ENCODE measurements at places on chromosomes 12 and 14. TPM values are rescaled to one million over a fixed set of nuclear protein-coding genes. Genes with fewer than 3 reads are reported as not detected.
A peak's percentile ranks its signal among the peaks of the same experiment; 100 is the strongest.

DNA sequence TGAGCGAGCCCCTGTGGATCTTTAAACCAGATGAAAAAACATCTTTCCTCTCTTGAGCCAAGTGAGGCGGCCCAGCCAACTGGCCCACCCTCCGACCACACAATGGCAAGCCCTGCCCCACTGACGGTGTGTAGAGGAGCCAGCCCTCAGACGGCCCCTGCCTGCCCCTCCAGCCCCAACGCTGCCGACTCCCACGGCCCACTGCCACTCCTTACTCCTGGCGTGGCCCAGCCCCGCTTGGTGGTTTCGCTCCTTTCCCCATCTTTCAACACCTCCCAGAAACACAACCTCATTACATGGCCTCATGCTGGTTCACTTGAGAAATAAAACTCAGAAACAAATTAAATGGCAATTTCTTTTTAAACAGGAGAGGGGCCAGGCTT lies 80.6 kb upstream of the DICER1 start:
- H3K4me3 ChIP-seq = no peak overlapping the region
- H3K4me1 ChIP-seq = peaks cover 41% of the 10 kb centered on the region
- peak; percentile 46 for DNase-seq
- no peaks in the 10 kb centered on the region for H3K36me3 ChIP-seq
- no peaks in the 10 kb centered on the region for H3K27me3 ChIP-seq

DNA sequence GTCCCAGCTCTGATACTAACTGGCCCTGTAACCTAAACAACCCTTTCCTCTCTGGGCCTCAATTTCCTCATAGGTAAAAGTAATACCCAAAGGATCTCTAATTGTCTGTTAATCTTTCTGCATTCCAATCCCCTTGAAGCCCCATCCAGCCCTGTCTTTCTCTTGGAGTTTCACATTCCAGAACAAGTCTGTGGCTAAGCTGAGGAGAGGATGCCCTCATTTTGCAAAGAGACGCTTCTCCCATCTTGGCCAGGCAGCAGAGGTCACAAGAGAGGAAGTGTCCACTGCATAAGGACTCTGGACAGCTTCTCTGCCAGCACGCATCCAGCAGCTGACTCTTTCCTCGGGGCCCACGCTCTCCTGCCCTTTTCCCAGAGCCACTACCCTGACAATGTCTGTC lies 263.4 kb upstream of the FKBP4 start:
- H3K36me3 ChIP-seq = peaks cover 62% of the 10 kb centered on the region
- H3K4me1 ChIP-seq = peaks cover 44% of the 10 kb centered on the region
- H3K27me3 ChIP-seq = no peaks in the 10 kb centered on the region
- no peak overlapping the region for H3K4me3 ChIP-seq

- H3K4me1 ChIP-seq = no peaks in the 10 kb centered on the region
- no peak overlapping the region for H3K27ac ChIP-seq
- no peaks in the 10 kb centered on the region for H3K27me3 ChIP-seq
- H3K4me3 ChIP-seq = no peak overlapping the region
- no peaks in the 10 kb centered on the region for H3K36me3 ChIP-seq
Observed at GRCh38 chr12:66503746-66504145, 175.1 kb downstream of the GRIP1 start.

DNA sequence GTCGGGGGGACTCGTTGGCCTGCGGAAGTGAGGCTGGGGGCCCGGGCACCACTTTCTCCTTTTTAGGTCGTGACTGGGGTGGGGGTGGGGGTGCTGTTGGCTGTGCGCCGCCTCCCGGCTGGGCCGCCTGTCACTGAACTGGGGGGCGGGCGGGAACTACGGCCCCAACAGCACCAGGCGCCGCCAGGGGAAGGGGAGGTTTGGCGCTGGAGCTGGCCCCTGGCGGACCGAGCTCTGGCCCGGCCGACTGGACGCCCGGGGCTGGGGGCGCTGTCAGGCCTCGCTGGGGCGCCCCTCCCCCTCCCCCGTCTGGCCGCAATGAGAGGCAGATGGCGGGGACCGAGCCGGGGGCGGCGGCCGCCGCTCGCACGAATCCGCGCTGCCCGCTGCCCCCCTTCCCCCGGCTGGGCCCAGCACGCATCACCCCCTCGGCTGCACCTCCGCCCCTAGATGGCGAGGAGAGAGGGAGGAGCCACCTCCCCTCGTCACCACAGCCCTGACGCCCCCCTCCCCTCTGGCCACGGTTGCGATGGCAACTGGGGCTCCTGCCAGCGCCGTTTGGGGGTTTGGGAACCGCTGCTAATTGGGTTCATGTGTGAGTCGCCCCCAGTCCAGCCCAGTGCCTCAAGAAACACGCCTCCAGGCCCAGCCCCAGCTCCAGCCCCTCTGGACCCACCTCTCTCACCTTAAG lies 723 bp downstream of the NFATC4 start:
- peaks cover 51% of the 10 kb centered on the region for H3K27me3 ChIP-seq
- DNase-seq = peak; percentile 52
- peaks cover 9% of the 10 kb centered on the region for H3K36me3 ChIP-seq
- peak overlapping the region; percentile 70 for H3K4me3 ChIP-seq
- H3K27ac ChIP-seq = peak overlapping the region; percentile 93
- H3K4me1 ChIP-seq = peaks cover 51% of the 10 kb centered on the region

- H3K36me3 ChIP-seq = no peaks in the 10 kb centered on the region
- no peak overlapping the region for H3K4me3 ChIP-seq
- no peak overlapping the region for H3K27ac ChIP-seq
- H3K4me1 ChIP-seq = peaks cover 4% of the 10 kb centered on the region
- DNase-seq = no peak
- no peaks in the 10 kb centered on the region for H3K27me3 ChIP-seq
Observed at GRCh38 chr12:119113496-119113986, 65.2 kb upstream of the HSPB8 start.

DNA sequence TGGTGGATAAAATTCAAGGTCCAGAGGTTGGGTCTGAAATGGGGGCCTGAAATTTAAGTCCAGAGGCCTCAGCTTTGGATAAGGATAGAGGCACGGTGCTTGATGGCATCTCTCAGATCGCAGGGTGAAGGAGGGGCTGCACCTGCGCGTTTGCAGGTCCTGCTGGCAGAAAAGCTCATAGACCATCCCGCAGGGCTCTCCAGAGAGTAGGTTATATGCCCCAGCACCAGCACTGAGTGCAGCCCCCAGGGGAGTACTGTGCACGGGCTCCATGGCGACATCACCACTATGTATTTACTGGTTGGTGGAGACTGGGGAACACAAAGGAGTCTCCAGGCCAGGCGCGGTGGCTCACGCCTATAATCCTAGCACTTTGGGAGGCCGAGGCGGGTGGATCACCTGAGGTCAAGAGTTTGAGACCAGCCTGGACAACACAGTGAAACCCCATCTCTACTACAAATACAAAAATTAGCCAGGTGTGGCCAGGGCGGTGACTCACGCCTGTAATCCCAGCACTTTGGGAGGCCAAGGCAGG lies 4.3 kb upstream of the CD63 start:
- DNase-seq = no peak
- no peaks in the 10 kb centered on the region for H3K36me3 ChIP-seq
- peaks cover 38% of the 10 kb centered on the region for H3K4me1 ChIP-seq
- H3K4me3 ChIP-seq = no peak overlapping the region
- no peaks in the 10 kb centered on the region for H3K27me3 ChIP-seq

DNA sequence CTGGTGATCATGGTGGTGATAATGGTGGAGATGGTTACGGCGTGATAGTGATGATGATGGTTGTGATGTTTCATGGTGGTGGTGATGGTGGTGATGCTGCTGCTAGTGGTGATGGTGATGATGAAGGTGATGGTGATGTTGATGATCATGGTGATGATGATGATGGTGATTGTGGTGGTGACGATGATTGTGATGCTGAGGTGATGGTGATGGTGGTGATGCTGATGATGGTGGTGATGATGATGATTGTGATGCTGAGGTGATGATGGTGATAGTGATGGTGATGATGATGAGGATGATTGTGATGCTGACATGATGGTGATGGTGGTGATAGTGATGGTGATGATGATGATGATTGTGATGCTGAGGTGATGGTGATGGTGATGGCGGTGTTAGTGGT lies 113.2 kb upstream of the EVL start:
- no peak overlapping the region for H3K27ac ChIP-seq
- no peaks in the 10 kb centered on the region for H3K36me3 ChIP-seq
- peaks cover 10% of the 10 kb centered on the region for H3K4me1 ChIP-seq
- no peak for DNase-seq

GRCh38 chr14:101732118-101732517 lies 29.4 kb upstream of the PPP2R5C start:
- no peaks in the 10 kb centered on the region for H3K36me3 ChIP-seq
- H3K27ac ChIP-seq = no peak overlapping the region
- H3K4me3 ChIP-seq = no peak overlapping the region
- no peak for DNase-seq
- peaks cover 11% of the 10 kb centered on the region for H3K4me1 ChIP-seq

- H3K27ac ChIP-seq = no peak overlapping the region
- H3K27me3 ChIP-seq = no peaks in the 10 kb centered on the region
- DNase-seq = no peak
- H3K36me3 ChIP-seq = no peaks in the 10 kb centered on the region
Observed at GRCh38 chr12:77601069-77601468, 229.6 kb upstream of the NAV3 start.

DNA sequence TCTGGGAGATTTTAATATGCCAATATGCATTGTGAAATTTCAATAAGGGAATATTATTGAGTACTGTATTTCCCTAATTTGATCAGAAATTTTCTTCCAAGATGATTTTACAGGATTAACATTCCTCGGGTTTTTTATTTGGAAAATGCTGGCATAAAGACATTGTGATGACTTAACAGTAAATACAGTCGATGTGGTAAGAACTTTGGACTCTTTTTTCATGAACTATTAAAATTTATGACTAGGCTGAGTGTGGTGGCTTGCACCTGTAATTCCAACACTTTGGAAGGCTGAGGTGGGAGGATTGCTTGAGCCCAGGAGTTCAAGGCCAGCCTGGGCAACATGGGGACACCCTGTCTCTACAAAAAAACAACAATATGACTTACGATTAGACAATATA lies 197.1 kb upstream of the RASSF8 start:
- H3K4me1 ChIP-seq = no peaks in the 10 kb centered on the region
- DNase-seq = no peak
- no peaks in the 10 kb centered on the region for H3K36me3 ChIP-seq
- H3K4me3 ChIP-seq = no peak overlapping the region
- H3K27me3 ChIP-seq = no peaks in the 10 kb centered on the region

DNA sequence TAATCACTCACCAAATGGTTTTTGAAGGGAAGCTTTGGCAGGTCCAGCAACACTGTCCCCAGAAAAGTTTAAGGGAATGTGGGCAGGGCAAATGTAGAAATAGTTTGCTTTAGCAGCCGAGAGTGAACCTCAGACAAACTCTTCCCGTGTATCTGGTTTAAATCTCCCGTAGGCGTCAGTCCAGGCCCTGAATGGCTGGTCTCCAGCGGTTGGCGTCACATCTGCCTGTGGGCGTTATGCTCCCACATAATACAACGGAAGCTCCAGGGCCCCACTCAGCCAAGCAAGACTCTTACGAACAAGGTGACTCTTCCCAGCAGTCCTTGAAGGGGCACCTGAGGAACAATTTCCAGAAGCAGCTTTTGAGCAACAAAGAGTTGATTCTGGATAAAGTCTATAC lies 942 bp downstream of the ZC2HC1C start:
- H3K36me3 ChIP-seq = no peaks in the 10 kb centered on the region
- DNase-seq = no peak
- H3K27me3 ChIP-seq = no peaks in the 10 kb centered on the region
- H3K27ac ChIP-seq = peak overlapping the region; percentile 96
- H3K4me3 ChIP-seq = peak overlapping the region; percentile 70

DNA sequence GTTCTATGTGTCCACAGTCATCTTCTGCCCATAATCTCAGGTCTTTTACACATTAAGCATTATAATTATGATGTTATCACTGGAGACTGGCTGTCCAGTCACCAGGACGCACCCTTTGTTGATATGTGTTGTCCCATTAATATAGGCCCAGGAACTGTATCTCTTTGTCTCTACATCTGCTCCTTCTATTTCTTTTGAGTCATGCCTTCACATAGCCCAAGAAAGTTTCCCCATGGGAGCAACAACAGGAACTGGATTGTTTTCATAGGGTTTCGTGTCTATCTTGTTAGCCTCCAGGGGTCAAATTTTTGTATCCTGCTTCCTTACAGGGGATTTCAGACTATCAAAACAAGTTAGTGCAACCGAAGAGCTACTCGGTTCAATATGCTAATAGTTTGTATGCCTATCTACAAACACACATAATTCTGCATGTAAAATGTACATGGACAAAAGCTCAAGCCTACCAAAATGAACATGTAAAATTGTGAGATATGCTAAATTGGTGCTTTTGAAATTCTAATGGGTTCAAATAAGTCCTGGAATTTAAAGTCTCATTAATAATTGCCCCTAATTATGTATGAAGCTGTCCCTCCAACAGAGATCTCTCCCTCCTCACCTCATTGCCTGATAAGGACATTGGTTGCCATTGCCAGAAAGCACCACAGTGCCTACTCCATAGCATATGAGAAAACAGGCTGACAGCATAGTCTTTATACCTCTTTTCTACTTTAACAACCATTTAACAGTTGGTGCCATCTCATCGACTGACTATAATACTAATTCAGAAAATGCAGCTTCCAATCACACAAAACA lies 99.8 kb upstream of the DIO2 start:
- H3K27me3 ChIP-seq = no peaks in the 10 kb centered on the region
- H3K36me3 ChIP-seq = no peaks in the 10 kb centered on the region
- peak overlapping the region; percentile 52 for H3K27ac ChIP-seq
- no peak overlapping the region for H3K4me3 ChIP-seq
- H3K4me1 ChIP-seq = peaks cover 14% of the 10 kb centered on the region
- DNase-seq = no peak

DNA sequence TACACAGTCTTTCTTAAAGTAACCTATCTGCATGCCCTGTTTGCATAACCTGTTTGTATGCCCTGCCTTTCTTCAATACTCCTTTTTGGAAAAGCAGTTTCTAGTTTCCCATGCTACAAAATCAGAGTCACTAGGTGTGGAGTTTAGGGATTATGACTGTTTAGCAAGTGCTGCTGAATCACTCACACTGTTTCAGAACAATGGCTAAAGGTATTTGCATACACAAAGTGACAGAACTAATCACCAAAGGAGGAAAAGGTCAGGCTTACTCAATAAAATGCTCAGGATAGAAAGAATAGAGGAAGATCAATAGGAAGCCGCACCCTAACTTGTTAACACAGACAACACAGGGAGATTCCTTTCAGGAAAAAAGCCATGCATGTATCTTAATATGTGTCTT lies 19.4 kb downstream of the EGLN3 start:
- no peaks in the 10 kb centered on the region for H3K27me3 ChIP-seq
- H3K27ac ChIP-seq = peak overlapping the region; percentile 5
- peaks cover 41% of the 10 kb centered on the region for H3K36me3 ChIP-seq
- DNase-seq = no peak
- H3K4me3 ChIP-seq = no peak overlapping the region
- peaks cover 64% of the 10 kb centered on the region for H3K4me1 ChIP-seq

AICDA gene
- total RNA-seq = not detected

DYRK2 gene
- 42.6 TPM for total RNA-seq

MANSC4 gene
- total RNA-seq = not detected

CLEC1A gene
- total RNA-seq = 2.4 TPM

ADAMTS20 gene
- not detected for total RNA-seq

DAO gene
- total RNA-seq = not detected

KRT74 gene
- total RNA-seq = 0.14 TPM

All from left ventricle myocardium inferior (tissue), 1 donor.